ENCODE measurements at places on chromosomes 6 and 20.

DNA sequence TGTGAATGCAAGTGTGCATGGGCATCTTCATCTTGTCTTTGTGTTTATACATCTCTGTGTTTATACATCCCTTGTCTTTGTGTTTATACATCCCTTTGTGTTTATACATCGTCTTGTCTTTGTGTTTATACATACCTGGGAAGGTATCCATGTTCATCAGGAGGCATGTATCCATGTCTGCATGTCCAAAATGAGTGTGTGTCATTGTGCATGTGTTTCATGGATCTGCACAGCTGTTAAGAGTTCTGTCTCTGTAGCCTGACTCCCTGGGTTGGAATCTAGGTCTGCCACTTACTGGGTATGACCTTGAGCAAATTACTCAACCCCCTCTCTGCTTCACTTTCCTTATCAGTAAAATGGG is 50.1 kb upstream of the SIRPA start:
- DNase-seq = no peak

DNA sequence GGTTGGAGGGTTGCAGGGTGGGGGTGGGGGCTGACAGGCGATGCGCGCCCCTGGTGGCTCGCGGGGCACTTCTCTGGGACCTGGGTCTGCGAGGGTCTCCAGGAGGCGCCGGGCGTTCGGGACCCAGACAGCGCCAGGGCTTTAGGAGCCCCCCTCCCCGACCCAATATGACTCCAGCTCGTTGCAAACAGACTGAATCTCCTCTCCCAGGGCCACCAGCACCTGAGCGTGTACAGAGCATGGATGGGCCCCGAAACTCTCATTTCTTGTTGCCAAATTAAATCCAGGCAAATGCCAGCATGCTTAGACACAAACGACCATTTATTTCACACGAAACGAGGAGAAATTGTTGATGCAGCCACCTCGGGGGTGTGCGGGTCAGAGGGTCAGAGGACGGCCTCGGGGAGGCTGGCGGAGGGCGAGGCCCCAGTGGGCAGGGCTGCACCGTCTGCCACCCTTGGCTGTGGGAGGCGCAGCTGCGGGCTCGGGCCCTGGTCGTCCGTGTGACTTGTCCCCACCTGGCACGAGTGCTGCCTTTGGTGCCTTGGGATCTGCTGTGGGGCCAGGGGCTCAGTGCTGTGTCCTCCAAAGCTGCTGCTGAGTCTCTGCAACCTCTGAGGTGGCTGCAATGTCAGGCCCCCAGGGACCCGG is 20.9 kb upstream of the GATA5 start:
- no peak for DNase-seq

GRCh38 chr6:75794954-75795739 is 46.1 kb downstream of the MYO6 start:
- no peak for DNase-seq

GRCh38 chr6:4336084-4336483 is 200.7 kb upstream of the ECI2 start:
- no peak for DNase-seq

DNA sequence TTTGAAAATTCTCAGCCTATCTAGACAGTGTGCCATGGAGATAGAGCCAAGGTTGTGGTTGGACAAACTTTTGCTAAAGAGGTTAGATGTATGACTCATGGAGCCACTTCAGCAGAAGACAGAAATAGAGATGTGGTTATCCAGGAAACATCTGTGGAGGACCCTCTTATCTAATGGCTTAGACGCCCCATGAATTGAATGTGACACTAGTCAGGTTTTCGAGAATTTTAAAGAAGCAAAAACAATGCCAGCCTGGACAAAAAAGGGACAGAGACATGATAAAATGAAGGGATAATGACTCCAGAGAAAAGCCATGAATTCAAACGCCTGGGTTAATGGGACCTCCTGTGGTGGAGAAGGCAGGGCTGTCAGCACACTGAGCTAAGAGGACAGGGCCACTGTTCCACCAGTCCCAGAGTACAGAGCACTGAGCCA is 280.5 kb downstream of the CLVS2 start:
- DNase-seq = no peak

DNA sequence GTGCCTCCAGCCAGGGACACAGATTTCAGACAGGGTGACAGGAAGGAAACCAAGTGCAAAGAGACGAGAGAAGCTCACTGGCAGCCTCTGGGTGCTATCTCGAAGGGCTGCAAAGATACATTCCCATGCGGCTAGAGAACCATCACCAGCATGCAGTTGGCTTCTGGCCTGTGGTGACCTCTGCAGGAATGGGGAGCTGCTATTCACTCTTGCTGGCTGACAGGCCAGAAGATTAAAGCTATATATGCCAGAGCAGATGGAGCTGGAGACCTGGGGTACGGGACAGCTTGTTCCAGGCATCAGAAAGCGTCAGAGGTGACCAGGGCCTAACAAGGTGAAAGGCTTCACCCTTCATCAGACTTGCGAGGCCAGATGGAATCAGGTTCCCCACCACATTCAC is 20.0 kb downstream of the MAP1LC3A start:
- DNase-seq = no peak

DNA sequence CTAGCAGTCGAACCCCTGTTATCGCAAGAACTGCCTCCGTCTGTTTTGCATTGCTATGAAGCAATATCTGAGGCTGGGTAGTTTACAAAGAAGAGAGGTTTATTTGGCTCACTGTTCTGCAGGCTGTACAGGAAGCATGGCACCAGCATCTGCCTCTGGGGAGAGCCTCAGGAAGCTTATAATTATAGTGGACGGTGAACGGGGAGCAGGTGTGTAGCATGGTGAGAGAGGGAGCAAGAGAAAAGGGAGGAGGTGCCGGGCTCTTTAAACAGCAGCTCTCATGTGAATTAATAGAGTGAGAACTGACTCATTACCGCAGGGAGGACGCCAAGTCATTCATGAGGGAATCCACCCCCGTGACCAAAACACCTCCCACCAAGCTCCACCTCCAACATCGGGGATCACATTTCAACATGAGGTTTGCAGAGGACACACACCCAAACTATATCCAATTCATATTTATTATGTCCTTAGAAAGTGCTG is 172.6 kb upstream of the KCNG1 start:
- DNase-seq = no peak

DNA sequence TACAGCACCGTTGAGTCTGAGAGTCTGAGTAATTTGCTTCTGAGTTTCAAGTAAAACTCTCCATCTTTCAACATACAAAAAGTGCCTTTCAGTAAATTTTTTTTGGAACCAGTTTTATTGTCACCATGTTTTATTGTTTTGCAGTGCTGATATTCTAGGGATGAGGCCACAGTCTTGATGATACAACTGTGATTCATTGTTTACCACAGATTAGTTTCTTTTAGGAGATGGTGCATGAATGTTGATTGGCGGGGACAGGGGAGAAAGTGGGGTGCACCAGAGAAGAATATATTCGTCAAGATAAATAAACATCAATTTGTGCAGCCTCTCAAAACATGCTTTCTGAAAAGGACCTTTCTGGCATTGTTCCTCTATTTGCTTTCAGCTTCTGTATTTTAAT is 109.0 kb downstream of the MCHR2 start:
- no peak for DNase-seq

- DNase-seq = no peak
Measured at GRCh38 chr6:87907521-87907920, 140.1 kb upstream of the SPACA1 start.

DNA sequence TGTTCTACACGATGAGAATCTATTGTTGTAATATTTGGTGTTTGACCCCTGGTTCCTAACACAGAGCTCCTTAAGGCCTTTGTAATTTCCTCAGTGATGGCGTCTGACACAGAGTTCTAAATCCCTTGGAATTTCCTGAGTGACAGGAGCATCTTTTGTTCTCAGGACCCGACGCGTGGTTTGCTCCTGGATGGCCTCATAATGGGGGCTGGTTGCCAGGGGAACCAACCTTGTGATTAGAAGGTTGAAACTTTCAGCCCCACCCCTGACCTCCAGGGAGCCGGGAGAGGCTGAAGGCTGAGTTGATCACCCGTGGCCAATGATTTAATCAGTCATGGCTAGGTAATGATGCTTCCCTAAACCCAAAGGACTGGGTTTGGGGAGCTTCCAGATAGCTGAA is 20.5 kb upstream of the ZNF133 start:
- no peak for DNase-seq

DNA sequence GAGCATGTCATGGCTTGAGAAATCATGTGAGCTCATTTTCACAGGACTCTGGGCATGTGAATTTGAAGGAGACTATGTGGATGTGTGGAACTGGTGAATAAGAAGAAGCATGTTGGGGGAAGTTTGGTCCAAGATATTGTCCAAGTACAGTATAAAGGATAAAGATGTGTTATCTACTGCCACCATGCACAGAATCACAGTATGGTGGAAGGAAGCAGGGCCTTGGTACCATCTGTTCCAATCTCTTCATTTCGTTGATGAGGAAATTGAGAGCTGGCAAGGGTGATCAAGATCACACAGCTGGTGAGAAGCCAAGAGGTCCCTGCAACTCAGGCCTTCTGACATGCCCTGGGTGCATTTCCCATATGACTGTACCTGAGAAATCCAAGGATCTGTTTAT is 31.5 kb upstream of the RIPOR2 start:
- no peak for DNase-seq

- no peak for DNase-seq
Measured at GRCh38 chr20:36582322-36582721, 8.9 kb downstream of the TGIF2 start.

DNA sequence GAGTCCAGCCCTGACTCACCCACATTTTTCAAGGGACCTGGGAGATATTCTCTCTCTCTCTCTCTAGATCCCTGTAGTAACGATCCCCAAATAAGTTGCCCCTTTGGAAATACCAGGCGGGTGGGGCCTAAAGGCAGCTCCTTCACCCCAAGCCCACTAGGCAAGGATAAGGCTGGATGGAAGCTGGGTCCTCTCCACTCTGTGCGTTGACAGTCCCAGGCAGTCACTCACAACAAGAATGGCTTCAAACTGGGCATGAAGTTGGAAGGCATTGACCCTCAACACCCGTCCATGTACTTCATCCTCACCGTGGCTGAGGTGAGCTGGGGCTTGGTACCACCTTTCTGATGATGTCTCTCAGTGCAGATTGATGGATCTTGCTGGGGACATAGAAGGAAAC is 21.6 kb downstream of the L3MBTL1 start:
- no peak for DNase-seq

GRCh38 chr6:13116155-13116554 is 212.2 kb downstream of the TBC1D7 start:
- no peak for DNase-seq

GRCh38 chr20:15818651-15819071 is 754.6 kb downstream of the KIF16B start:
- DNase-seq = no peak

DNA sequence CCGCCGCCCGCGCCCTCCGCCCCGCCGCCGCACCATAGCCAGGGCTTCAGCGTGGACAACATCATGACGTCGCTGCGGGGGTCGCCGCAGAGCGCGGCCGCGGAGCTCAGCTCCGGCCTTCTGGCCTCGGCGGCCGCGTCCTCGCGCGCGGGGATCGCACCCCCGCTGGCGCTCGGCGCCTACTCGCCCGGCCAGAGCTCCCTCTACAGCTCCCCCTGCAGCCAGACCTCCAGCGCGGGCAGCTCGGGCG is 1.5 kb downstream of the FOXC1 start:
- DNase-seq = no peak

- DNase-seq = no peak
Measured at GRCh38 chr20:44861531-44862006, 23.9 kb upstream of the YWHAB start.

GRCh38 chr6:158905277-158905676 is 86.1 kb upstream of the EZR start:
- no peak for DNase-seq

- no peak for DNase-seq
Measured at GRCh38 chr6:138234363-138234762, 16.1 kb upstream of the PBOV1 start.

- DNase-seq = no peak
Measured at GRCh38 chr6:19160081-19160730, 677.0 kb upstream of the ID4 start.

DNA sequence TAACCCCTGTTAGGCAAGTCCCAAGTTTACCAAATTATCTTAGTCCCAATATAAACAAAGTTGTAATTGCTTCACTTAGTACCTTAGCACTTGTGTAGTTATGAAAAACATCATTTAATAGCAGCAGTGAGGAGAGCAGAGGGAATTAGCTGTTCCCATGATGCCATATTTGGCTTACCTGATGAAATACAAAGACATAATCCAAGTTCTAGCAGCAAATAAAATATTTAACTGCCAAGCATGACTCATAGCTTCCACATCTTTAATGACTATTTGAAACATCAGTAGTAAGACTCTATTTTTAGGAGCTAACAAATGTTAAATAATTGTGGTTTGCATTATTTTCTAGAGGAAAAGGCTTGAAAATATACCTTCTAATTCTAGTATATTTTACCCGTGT is 94.0 kb upstream of the MCHR2 start:
- no peak for DNase-seq

DNA sequence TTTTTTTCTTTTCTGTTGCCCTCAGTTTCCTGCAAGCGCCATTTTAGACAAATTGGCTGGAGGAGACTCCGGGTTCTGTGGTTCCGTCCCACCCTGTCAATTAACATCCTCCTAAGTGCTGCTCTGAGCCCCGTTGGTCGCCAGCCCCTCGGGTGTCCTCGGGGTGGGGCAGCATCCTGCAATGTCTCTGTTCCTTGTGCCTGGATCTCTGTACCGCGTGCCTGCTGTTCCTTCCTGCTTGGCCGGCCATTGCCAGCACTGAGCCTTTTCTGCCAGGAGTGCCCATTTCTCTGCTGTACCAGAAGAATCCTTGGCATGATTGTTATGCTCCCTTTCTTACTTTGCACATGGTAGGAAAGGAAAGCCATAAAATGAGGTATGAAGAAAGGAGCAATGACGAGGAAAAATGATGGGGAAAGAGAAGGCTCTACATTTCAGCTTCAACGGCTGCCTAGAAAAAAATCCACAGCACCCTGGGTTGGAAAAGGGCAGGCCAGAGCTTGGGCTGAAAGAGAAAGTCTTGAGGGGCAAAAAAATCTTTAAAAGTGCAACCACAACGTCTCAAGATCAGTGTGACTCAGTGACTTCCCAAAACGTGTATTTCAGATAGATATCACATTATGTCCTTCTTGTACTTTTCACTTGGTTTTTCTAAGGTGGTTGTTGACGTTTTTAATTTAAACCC is 256.7 kb downstream of the CLIC5 start:
- no peak for DNase-seq

Measured in activated CD4-positive, alpha-beta T cell treated with anti-CD3 and anti-CD28 coated beads for 24 hours (primary cell).